ENCODE measurements at places on chromosomes 7 and 10. TPM values are rescaled to one million over a fixed set of nuclear protein-coding genes. Genes with fewer than 3 reads are reported as not detected.

Gene OPN4
- polyA plus RNA-seq: not detected

DNA sequence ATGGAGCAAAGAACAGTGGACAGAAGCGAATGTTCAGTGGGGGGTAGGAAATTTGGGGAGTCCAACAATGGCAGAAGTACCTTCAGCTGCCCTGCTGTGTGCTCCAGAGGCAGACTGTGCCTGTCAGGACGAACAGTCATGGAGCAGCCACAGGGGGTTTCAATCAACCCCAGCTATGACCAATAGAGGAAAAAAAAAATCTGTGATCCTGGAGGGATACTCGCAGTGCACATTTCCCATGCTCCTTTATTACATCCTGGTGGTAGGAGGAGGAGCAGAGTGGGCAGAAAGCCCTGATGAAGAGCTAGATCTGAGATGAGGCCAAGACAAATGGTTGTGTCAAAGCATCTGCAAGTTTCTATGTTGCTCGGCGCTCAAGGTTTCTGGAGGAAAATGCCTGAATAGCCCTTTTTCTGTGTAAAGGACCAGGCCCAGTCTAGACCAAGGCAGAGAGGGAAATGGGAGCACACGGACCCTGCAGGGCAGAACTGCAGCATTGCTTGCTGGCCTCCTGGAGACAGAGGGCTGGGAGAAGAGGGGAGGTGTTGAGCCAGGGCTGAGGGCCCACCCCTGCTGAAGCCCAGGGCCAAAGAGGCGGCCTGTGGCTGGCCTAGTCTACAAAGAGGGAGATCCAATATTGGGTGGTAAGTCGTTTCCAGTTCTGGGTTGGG is 201.5 kb downstream of the GRID1 start:
- no peak for DNase-seq

DNA sequence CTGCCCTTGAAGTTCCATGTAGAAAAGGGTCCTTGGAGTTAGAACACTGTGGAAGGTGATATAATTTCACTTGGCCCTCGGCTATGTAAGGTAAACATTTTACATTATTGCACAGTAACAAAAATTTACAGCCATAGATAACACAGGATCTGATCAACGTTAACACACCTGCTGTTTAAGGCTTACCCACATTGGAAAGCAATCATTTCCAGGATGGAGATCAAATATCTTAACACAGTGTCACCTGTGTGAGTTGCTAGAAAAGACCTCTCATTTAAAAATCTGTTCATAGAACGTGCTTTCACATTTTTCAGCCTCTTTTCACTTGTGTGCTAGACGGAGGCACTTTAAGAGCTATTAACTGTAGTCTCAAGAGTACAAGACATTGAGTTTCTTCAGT is 1.9 kb downstream of the TMEM229A start:
- DNase-seq: no peak

DNA sequence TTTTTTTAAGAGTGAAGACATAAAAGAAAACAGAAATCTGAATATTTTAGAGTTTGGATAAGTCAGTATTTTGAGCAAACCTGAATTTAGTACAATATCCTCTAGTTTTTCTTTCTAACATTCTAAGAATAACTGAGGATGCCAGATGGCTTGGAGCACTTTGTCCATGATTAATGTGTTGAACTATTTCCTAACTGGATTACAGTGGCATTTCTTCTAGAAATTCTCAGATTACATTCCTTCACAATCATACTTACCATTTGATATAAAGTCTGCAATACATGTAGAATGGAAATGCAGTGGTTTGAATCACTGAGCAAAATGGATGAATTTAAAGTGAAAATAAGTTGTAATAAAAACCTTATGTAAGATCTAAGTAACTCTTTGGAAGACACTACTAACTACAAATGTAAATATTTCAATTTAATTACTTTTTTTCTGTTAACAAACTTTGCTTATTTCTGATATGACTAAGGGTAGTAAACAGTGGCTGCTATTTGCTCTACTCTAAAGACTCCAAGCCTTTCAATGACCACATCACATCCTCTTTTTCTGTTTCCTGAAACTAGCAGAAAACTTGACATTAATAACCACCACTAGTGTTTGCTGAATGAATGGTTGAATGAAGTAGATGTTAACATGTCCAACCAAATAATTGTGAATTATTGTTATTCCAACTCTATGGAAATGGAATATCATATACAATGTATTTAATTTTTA is 102.8 kb downstream of the PRKG1 start:
- DNase-seq: no peak

Gene SAMD9L
- polyA plus RNA-seq: 4.3 TPM

DNA sequence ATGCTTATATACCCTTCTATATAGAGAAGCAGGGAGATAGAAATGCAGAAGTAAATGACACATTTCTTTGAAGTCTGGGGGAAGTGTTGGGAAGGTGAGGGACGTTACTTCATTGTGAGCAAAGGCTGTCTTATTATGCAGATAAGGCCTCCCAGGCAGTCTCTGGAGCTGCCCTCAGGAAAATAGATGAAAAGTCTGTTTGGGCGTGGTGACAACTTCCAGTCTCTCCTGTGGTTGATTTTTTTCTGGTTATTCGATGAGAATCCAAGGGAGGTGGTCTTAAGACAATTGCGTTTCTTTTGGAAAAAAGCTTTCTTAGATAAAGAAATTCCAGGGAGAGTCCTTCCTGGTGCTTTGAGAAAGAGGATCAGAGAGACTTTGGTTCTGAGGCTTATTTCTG is 84.0 kb downstream of the NEUROD6 start:
- DNase-seq: no peak

GRCh38 chr7:2042650-2043049 is 190.1 kb downstream of the MAD1L1 start:
- DNase-seq: no peak

DNA sequence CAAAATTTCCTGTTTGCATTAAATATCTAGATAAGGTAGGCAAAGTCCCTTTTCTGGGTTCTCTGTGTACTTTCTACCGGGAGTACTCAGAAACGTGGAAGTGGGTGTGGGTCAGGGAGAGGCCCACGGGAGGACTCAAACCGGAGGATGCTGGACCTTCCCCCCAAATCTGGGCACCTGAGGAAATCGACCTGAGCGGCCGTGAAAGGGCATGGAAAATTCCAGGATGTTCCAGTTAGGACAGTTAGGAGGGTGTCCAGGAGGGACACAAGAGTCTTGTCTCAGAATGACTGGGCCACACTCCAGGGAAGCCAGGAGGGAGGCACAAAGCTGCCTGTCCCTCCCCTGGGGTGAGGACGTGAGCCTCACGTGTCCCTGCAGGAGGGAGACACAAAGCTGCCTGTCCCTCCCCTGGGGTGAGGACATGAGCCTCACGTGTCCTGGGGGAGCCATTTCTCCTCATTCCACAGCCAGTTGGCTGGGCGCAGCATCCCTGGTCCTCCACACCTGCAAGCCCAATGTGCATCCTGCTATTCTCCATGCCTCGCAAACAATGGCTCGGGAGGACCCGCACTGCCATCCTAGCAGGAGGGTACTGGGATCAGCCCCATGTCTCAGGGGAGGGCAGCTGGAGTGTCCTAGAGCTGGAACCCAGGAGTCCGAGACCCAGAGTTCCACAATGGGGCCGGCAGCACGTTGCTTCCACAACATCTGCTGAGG is 190.5 kb upstream of the PPP2R2D start:
- no peak for DNase-seq

- no peak for DNase-seq
Observed at GRCh38 chr7:12211711-12212485, 804 bp downstream of the TMEM106B start.

DNA sequence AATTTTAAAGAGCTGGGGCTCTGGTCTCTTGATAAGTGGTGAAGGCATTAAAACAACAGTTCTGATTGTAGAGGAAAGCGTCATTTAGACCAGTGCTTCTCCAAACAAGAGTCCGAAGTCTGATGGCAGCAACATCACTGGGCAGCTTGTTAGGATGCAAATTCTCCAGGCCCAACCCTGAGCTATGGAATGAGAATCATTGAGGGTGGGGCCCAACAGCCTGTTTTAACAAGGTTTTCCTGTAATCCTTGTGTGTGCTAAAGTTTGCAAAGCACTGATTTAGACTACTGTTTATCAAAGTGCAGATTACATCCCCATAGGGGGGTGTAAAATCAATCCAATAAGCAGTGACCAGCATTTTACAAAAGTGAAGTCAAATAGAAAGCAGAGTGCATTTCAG is 2.6 kb upstream of the ZNRF2 start:
- no peak for DNase-seq

DNA sequence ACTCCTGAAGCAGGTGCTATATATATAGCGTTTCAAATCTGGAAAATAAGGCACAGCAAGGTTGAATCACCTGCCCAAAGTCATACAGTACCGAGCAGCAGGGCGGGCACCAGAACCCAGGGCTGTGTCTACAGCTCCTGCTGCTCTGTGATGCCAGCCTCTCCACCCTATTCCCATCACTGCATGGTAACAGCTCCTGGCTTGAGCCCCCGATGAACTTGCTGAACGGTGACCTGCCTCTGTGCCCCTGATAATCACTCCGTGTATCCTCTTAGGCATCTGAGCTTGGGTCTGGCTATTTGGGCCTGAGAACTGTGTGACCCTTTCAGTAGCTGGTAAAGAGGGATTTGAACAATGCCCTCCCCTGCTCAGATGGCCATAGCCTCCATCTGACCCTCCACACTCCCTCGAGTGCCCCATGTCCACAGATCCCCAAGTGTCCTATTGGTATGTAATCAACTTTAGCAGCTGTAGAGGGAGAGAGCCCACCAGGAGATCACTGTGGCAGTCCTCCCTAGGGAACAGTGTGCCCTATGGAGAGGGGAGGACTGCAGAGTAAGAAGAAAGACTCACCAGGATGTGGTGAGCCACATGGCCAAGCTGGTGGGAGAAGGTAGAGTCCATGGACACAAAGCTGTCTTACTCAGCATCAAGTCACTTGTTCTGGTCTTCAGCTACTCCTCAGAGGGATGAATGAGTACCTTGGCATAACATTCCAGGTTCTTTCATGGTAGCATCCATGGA is 1.1 kb upstream of the ARHGAP22 start:
- DNase-seq: no peak

Gene LRCH4
- 11.3 TPM for polyA plus RNA-seq

DNA sequence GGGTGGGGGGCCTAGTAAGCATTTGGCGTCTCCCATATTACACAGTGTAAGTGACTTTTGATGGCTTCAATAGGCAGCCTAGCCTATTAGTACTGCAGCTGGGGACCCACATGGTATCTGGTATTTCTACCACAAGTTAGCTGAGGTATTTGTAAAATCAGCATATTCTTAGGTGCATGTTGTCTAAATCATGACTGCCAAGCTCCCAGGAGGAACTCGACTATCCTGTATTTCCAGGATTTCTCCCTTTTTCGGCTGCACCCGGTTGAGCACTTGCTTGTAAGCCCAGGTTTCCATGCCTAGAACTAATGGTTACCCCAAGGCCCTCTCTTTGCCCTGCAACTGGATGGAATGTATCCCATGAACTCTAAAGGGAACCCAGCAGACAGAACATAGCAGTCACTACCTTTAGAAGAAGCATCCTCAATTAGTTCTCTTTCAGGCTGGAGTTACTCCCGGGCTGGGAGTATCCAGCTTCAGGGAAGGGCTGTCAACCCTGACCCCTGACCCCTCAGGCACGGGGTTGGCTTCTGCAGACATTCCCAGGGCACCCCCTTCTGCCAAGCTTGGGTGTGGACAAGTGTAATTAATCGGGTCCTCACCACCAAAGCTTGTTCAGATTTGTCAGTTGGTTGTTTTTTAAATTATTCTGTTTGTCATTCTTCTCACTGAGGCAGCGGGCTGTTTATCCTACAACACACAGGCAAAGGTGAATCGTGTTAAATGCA is 90.3 kb upstream of the PARD3 start:
- no peak for DNase-seq

DNA sequence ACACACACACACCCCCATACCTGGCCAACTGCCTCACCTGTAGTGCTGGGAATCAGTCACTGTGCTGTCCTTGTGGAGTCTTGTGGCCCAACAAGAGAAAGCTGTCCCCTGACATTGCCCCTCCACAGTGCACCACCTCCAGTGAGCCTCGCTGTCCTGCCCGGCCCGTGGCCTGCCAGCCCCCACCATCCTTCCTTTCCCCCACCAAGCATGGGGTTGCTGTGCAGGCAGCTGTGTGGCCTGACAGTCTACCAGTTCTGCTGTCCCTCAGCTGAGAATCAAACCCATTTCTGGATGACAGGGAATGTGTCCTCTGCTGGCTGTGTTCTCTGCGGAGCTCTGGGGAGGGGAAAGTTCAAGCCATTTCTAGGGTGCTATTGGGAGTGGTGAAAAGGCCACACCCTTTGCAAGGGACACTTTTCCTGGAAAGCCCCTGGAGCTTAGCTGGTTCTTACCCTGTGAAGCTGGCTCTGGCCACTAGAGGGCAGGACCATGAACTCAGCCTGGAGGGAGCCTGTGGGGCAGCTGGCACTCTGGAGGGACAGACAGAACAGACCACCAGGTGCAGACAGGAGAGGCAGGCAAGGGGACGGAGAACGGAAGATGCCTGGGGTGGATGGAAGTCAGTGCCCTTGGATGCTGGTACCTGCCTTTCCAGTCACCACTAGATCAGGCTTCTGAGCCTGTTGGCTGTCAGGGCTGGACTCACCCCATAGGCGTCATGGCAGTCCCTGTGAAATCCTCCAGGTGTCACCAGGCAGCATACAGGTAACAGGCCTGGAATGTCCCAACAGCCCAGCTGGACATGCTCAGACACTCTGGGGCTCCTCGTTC is 10.5 kb upstream of the MTPAP start:
- no peak for DNase-seq

- no peak for DNase-seq
Observed at GRCh38 chr7:128168667-128169210, 72.3 kb upstream of the LEP start.

DNA sequence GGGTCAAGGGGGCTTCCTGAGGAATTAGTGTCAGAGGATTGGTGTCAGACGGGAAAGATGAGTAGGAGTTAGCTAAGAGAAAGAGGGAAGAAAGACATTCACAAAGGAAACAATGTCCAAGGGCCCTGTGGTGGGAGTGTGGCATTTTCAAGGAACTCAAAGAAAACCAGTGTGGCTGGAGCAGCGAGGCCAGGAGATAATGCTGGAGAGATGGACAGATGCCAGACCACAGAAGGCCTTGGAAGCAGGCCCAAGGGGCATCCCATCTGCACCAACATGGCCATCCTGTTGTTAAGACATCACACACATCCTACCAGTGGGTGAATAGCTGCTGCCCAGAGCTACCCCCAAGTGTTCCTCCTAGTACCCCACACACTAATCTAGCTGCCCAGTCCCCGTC is 36.1 kb upstream of the CUL1 start:
- no peak for DNase-seq

DNA sequence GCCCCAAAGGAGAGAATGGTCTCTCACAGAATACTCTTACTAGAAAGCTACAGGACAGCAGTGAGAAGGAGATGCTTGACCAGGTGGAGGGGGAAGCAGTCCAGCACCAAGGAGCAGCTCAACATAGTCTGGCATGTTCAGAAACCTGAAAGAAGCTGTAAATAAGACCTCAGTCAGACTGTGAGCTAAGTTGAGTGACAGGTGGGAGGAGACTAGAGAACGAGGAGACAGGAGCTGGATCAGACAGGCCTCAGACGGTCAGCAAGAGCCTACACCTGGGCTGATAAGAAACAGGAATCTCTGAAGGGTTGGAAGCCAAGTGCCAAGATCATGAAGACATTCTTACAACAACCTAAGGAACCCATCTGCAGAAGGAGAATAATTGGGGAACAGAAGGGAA is 54.5 kb downstream of the ELMO1 start:
- DNase-seq: no peak
